ENCODE measurements at places on chromosomes 11 and 22.
A peak's percentile ranks its signal among the peaks of the same experiment; 100 is the strongest.

GRCh38 chr22:29060251-29060869, 1.3 kb downstream of the C22orf31 start:
- no peak for DNase-seq

- no peak for DNase-seq
Observed at GRCh38 chr11:31582697-31583096, 73.1 kb downstream of the ELP4 start.

DNA sequence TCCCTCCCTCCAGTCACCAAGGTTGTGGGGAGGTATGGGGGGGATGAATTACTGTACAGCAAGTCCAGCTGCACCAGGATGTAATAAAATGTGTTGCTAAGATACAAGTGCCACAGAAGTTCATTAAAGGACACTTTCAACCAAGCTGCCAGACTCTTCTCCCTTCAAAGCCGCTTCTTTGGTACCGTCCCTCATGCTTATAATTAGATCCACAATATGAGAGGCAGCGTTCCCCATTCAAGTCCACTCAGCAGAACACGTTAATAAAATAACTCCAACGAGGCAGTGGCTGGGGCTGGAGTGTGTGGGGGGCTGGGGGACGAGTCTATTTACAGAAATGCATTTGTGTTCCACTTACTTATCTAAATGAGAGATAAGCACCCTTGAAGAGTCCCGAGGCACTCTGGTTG, 14.7 kb downstream of the PHF21B start:
- DNase-seq = no peak

GRCh38 chr11:130103296-130103814, 33.7 kb downstream of the APLP2 start:
- no peak for DNase-seq

DNA sequence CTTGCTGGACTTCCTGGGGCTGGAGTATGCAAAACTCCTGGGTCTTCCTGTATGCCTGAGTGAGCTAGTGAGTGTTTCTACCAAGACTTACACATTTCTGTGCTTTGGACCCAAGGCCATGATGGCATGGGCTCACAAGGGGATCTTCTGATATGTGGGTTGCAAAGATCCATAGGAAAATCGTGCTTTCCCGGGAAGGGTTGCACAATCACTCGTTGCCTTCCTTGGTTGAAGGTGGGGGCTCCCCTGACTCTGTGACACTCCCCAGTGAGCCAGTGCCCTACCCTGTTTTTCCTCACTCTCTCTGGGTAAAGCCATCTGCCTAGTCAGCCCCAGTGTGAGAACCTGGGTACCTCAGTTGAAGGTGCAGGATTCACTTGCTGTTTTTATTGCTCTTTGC, 114.0 kb upstream of the CCDC179 start:
- no peak for DNase-seq

DNA sequence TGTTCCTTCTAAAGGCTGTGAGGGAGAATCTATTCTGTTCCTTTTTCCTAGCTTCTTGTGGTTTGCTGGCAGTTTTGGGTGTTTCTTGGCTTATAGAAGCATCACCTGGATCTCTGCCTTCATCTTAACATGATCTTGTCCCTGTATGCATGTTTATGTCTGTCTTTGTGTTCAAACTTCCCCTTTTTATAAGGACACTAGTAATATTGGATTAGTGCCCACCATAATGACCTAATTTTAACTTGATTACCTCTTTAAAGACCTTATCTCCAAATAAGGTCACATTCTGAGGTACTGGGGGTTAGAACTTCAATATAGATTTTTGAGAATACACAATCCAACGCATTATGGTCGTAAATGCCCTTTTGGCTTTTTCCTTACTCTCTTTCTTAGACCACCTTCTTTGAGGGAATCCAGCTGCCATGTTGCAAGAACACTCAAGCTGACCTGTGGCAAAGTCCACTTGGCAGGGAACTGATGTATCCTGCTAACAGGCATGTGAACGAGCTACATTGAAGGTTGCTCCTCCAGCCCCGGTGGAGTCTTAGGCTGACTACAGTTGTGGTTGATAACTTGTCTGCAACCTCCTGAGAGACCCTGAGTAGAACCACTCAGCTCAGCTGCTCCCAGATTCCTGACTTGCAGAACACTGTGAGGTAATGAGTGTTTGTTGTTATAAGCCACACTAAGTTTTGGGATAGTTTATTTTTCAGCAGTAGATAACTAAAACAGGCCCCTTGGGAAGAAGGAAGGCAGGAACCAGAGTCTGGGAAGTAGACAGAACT, 127.1 kb upstream of the OR9Q1 start:
- no peak for DNase-seq

- DNase-seq = no peak
Observed at GRCh38 chr11:74826901-74827300, 78.3 kb downstream of the RNF169 start.

GRCh38 chr11:69799582-69799981, 19.6 kb downstream of the FGF3 start:
- no peak for DNase-seq

DNA sequence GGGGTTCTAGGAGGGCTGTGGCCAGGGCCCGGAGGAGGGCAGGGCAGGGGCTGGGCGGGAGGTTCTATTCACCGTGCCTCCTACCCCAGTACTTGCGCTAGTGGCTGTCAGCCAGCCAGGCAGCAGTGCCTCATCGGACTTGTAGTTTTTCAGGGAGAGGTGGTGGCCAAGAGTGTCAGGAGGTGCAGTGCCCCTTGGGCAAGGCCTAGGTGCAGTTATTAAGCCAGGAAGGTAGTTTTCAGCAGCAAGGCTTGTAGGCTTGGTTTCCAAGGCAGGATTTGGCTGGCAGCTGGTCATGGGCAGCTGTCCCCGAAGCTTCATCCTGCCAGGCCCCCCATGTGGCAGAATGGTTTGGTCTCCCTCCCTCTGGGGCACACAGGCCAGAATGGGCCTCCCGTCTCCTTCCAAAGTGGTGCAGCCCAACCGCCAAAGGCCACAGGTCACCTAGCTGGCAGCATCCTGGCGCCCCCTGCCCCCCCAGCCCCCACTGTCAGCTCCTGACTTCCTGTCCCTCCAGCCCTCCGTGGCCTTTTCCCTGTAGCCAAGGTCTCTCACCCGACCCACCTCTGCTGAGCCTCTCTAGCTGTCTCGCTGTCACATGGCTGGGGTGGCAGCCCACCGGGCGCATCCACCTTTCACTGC, 8.5 kb downstream of the CCDC88B start:
- no peak for DNase-seq

DNA sequence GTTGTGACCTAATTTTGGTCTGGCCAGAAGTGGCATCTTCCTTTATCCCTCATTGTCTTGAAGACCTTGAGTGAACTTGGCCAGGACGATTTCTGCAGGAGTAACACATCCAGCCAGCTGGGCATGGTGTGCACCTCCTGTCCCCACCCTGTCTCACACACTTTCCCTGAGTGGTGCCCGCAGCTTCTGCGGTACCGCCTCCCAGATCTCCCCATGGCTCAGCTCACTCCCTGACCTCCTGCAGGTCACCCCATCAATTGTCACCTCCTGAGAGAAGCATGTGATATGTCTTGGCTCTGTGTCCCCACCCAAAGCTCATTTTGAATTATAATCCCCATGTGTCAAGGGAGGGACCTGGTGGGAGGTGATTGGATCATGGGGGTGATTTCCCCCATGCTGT, 50.2 kb upstream of the TP53I11 start:
- DNase-seq = peak; percentile 44

GRCh38 chr11:131498631-131499160, 128.3 kb downstream of the NTM start:
- no peak for DNase-seq

DNA sequence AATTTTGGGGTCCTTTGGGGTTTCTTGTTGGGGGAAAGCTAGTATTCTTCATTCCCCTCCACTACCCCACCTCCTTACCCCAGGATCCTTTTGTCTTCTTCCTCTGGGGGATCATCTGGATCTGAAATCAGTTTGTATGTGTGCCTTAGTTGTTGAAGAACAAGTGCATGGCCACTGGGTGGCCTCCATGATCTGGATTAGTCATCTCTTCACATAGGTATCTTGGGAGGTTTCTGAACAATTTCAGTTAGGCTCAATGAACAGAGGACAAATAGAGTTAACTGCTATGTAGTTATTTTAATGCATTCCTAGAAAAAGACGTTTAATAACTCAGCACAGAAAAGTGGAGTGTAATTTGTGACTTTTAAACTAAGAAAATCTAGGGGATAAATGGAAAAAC, 7.1 kb upstream of the VWA5A start:
- no peak for DNase-seq

GRCh38 chr22:22661275-22661674, 16.9 kb downstream of the GGTLC2 start:
- no peak for DNase-seq

DNA sequence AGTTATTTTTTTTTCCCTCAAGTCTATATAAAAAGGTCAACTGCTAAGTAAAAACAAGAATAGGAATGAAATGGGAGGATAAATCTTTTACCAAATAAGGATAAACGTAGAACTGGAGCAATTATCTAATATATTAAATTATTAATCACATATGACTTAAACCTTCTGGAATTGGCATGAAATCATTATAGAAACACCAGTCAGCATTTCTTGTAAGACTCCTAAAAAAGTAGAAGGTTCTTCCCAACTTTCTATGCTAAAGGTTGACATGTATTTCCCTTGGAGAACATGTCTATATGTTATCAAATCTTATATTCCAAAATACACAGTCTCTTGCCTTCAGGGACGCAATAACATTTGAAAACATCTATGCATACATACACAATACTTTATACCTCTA, 143.2 kb downstream of the SBF2 start:
- DNase-seq = no peak

DNA sequence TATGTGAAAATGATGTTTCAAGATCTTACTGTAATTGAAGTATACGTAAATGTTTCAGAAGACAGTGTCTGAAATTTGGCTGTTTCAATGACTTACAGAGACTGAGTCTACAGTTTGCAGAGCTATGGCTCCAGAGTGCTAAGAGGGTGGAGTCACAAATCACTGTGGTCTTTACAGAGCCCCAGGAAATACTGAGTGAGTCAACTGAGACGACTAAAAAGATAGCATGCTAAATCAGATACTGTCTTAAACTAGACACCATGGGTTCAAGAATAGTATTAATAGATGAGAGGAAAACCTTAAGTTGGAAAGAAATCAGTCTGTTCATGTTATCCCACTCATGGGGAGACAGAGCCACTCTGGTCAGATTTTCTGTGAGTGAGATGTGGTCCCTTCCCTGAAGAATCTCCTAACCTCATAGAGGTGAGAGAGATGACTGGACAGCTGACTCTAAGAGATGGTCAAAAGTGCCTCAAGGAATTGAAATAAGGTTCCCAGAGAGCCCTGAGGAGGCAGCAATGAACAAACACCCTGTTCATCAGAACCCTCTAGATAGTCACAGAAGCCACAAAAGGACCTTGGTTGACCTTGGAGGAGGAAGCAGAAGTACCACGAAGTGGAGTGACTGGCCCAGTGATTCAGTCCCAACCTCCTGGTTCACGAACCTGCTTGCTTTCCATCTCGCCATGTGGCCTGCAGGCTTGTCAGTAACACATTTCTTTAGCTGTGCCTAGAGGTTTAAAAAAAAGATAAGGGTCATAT, 30.2 kb downstream of the C11orf91 start:
- DNase-seq = no peak

DNA sequence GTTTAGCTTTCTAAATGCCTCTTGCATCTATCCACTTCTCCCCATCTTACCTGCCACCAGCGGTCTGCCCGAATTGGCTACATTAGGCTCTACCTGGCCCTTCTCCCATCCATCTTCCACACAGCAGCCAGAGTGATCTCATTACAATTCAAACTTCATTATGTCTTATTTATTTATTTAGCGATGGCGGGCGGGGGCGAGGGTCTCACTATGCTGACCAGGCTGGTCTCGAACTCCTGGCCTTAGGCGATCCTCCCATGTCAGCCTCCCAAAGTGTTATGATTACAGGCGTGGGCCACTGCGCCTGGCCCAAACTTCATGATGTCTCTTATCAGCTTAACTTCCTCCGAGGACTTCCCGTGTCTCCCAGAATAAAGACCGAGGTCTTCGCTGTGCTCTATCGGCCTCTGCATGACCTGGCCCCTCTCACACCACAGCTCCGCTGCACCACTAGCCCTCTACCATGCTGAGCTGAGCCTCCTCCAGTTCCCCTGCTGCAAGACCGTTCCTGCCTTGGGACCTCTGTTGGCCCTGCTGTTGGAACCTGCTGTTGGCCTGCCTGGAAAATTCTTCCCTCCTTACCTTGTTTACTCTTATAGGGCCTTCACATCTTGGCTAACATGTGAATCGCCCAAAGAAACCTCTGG, 870 bp upstream of the CTTN start:
- peak; percentile 71 for DNase-seq

DNA sequence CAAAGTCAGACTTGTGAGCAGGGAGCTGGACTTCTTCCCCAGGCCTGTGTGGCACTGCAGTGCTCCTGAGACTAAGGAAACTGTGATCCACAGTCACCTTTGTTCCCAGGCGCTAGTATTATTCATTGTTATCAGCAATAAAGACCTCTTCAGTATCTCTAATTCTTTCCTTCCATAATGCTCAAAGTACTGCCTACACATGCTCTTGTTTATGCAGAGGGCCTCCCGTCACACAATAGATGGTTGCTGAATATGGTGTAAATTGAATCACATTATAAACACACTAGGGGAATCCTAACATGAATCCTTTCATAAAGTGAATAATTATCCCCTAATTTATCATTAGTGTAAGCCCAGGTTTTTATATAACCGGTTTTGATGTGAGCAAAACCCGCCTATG, 493.3 kb downstream of the BUD13 start:
- no peak for DNase-seq

DNA sequence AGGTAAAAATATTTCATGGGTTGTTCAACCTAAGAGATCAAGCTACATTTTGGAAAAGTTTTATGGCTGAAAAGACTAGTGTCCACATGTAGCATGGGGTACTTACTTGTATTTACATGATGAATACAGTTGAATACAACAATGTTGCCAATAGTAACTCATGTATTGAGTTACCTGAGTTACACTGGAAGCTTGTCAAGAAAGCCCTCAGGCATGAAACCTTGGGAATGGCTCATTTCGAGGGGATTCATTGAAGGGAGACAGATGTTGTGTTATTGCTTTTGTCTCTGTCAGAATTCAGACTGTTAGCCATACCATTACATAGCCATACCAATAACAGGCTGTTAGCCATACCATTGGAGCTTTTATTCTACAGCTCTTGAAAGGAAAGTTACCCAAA, 9.2 kb downstream of the OR51F2 start:
- DNase-seq = no peak

GRCh38 chr11:15584158-15584557, 469.4 kb downstream of the INSC start:
- no peak for DNase-seq

- DNase-seq = peak; percentile 75
Observed at GRCh38 chr22:23070418-23071229, at the start of gene GNAZ. Gene GNAZ (plus strand): TSS chr22:23070519. CDS start chr22:23095696, 25,177 bp downstream.

Measured in activated CD8-positive, alpha-beta memory T cell treated with anti-CD3 and anti-CD28 coated beads for 24 hours (primary cell).